ENCODE measurements at places on chromosomes 11 and 22.

GRCh38 chr11:69317401-69318092 lies 23.6 kb downstream of the MYEOV start:
- no peak for DNase-seq

GRCh38 chr11:128874427-128874826 lies 7.3 kb upstream of the KCNJ1 start:
- DNase-seq = no peak

GRCh38 chr11:35436581-35437250 lies 17.4 kb upstream of the SLC1A2 start:
- no peak for DNase-seq

DNA sequence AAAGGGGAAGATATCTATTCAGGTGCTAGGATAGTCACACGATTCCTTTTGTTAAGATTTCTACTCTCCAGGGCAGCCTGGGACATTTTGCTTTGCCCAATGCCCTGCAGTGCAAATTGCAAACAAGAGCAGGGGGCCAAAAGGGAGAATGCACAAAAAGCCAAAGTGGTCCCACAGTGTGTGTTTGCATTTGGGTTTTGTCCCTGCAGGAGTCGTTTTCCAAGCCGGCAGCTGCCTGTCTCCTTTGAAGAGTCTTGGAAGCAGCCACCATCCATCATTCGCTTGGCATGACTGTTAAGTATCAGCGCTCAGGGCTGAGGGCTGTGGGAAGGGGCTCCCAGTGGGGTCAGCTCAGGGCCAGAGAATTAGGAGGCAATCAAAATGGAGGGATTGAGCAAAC lies 184.7 kb downstream of the MIAT start:
- DNase-seq = no peak

- DNase-seq = peak; percentile 46
Measured at GRCh38 chr22:39514373-39514973, 5.9 kb upstream of the ATF4 start.

DNA sequence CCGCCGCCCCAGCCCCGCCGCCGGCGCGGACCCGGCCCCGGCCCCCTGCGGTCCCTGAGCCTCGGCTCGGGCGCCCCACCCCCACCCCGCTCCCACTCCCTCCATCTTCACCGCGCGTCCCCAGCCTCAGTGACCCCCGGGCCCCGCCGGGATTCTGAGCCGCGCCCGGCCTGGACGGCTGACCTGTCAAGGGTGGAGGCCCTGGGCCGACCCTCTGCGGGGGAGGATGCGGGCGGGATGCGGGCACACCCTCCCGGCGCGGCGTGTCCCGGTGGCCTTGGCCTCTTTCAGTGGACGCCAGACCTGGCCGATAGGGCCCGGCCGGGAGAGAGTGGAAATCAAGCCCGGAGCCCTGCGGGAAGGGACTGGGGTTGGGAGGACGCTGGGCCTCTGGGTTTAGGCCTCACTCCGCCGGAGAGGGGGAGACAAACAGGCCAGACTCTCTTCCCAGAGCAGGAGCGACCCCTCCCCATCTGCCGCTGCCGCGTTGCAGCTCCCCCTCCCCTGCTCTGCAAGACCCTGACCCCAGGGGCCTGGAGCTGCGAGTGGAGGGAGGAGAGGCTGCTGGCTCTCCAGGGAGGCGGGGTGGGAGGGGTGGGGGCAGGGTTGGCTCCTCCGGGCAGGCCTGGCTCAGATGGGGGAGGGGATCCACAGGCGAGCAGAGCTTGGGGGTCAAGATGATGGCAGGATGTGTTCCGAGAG lies 525 bp downstream of the MAPK8IP2 start:
- no peak for DNase-seq

GRCh38 chr11:6127881-6128280 lies 20.4 kb downstream of the OR56B4 start:
- no peak for DNase-seq
